Posterior cingulate gyrus (tissue), 11 donors: ENCODE measurements at places on chromosomes 11 and 22.
A peak's percentile ranks its signal among the peaks of the same experiment; 100 is the strongest.

- no peak for DNase-seq
Observed at GRCh38 chr11:35968386-35969088, 24.7 kb downstream of the LDLRAD3 start.

- no peak for DNase-seq
Observed at GRCh38 chr11:9615031-9615451, 41.6 kb downstream of the WEE1 start.

DNA sequence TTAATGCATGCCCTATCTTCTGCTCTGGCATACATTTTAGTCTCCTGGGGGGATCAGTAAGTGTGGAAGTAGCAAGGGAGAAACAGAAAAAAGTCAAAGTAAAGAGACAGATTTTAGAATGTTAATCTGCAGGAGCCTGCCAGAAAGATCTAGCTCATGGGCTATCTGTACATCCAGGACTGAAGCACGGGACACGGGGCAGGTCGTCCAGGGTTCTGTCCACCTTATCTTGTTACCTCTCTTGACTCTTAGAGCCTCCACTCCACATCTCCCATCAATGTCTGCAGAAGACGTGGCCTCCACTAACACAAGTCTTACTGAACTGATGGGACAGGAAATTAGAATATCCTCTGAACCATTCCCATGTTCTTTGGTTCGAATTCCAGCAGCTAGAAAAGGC, 1.7 kb upstream of the SLC43A3 start:
- no peak for DNase-seq

DNA sequence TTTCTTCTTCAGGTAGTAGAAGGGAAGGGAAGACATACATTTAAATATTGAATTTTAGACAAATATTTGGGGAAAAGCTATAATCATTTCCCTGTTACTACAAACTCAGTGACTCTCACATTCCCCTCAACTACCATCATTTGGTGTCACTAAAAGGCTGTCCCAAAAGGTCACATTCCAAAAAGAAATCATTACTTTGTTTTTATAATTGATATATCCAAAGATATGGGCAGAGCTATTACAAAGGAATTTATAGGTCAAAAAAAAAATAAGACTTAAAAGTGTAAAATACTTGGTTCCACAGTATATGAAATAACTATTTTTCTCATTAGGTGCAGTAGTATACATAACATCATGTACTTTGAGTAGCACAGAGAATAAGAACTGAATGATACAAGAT, 751.4 kb downstream of the KCNA4 start:
- no peak for DNase-seq

- peak; percentile 86 for DNase-seq
Observed at GRCh38 chr11:2092956-2093412, 46.2 kb downstream of the IGF2 start.

GRCh38 chr11:99865951-99866350, 821.1 kb upstream of the ARHGAP42 start:
- DNase-seq: no peak

DNA sequence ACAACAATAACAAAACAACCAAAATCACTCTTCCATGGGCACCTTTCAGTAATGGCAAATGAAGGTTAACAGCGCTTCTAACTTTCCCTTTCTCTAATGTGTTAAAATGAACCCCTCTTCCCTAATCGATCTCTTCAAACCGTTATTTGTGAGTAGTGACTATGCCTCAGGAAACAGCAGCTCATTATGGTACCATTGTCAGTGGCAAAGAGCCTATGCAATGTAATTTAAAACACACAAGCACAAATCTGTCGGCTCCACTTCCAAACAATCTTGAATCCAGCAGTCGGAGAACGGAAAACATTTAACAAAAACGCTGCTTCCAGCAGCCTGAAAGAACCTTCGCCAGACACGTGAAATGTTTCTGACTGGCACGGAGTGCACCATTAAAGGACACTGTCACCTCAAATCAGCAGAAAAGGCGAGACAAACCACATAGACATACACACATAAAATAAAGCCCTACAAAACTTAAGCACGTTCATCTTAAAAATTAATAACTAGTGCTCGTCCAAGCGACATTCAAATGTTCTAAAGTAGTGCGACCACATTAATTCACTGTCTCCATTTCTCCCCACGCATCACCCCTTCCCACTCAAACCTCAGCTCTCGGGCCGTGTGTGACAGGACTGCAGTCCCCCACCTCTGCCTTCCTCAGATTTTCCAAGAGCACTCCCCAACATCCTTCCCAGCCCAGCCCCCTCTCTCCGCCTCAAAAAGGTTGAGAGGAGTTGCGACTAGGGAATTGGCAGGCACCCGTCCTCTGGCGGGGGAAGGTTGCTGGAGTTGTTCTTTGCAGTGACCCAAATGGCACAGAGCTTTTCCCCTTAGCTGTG, 748 bp downstream of the RAB30 start:
- DNase-seq: peak; percentile 42

GRCh38 chr11:32325187-32325586, 110.2 kb downstream of the WT1 start:
- DNase-seq: no peak

DNA sequence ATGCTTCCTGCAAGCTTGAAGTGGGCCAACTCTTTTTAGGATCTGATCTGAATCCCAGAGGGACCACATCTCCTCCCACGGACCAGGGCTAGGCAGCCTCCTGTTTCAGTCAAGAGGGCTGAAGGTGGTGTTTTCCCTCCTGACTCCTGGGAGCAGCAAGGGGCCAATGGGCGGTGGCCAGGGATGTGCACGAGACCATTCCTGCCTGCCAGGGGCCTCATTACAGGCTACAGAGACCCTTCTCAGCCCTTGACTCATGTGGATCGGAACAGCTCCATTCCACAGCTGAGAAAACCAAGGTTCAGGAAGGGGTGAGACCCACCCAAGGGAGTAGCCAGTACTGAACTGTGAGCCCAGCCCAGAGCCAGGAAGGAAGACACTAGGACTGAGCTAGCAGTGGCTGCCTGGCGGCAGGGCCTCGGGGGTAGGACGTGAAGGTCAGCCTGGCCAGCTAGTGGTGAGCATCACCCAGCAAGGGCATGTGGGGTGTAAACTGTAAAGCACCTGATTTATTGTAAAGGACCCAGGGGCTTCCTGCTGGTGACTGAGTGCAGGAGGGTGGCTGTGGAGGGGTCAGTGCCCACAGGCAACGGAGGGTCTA, 3.4 kb upstream of the P2RY6 start:
- no peak for DNase-seq
